ENCODE measurements at places on chromosomes 7 and 10.

DNA sequence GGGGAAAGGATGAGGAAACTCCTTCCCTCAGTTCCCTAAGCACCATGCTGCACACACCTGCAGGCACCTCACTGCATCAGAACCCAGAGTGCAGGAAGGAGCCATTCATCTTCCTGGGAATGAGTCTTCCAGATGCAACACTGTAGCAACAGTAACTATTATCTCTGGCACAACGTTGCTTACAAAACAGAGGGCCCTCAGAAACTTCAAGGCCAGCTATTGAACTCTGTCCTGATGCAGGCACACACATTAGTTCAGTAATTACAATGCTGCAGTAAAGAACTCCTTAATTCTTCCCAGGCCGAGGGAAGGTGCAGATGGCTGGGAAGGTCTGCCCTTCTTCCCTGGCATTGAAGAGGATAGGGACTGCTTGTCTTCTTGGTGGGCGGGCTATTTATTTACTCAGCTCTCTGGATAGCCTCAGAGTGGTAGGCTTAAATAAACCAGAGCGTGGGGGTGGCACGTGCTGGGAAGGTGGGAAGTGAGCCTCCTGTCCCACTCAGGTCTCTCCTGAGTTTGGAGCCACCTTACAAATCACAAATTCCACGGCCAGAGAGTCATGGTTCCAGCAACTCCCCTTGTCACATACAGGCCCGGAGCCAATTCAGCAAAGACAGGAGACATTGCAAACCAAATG is 125.1 kb upstream of the JCAD start:
- no peaks in the 10 kb centered on the region for H3K36me3 ChIP-seq
- no peak overlapping the region for H3K4me3 ChIP-seq
- H3K27ac ChIP-seq, result no peak overlapping the region
- no peaks in the 10 kb centered on the region for H3K27me3 ChIP-seq
- H3K4me1 ChIP-seq, result peaks cover 19% of the 10 kb centered on the region

DNA sequence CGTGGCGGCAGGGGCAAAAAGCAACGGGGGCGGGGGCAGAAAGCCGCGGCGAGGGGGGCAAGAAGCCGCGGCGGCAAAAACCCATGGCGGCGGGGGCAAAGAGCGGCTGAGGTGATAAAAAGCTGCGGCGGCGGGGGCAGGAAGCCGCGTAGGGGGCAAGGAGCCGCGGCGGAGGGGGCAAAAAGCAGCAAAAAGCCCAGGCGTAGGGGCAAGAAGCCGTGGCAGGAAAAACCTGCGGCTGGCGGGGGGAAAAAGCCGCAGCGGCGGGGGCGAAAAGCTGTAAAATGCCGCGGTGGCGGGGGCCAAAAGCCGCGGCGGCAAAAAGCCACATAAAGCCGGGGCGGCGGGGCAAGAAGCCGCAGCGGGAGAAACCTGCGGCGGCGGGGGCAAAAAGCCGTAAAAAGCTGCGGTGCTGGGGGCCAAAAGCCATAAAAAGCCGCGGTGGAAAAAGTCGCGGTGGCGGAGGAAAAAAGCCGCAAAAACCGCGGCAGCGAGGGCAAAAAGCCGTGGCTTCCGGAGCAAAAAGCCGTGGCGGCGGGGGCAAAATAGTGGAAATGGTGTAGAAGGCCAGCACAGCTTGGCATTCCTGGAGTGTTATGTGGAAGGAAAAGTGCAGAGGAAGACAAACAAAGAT is 487.8 kb downstream of the ZNF33B start:
- no peaks in the 10 kb centered on the region for H3K27me3 ChIP-seq
- no peak overlapping the region for H3K4me3 ChIP-seq
- DNase-seq, result no peak
- H3K27ac ChIP-seq, result no peak overlapping the region
- H3K36me3 ChIP-seq, result no peaks in the 10 kb centered on the region

DNA sequence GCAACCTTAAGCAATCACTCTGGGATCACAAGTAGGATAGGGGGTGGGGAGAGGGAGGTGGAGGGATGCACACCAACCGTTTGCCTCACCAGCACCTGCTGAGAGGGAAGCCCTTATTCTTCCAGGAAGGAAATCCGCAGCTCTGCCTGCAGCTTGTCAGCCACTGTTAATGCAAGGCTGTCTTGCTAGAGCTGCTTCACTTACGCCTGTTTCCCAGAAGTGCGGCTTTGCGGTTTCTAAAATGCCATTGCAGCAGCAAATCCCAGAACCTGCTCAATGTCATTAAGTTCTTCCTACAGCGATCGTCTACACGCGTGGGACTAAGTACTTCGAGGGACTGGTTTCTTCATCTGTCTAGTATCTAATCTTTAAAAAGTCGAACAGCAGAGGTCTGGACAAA is 191.1 kb downstream of the ZMYND11 start:
- H3K4me3 ChIP-seq, result no peak overlapping the region
- peaks cover 4% of the 10 kb centered on the region for H3K4me1 ChIP-seq
- H3K27me3 ChIP-seq, result no peaks in the 10 kb centered on the region
- H3K27ac ChIP-seq, result no peak overlapping the region
- DNase-seq, result no peak
- H3K36me3 ChIP-seq, result no peaks in the 10 kb centered on the region

- H3K4me3 ChIP-seq, result no peak overlapping the region
- no peaks in the 10 kb centered on the region for H3K27me3 ChIP-seq
- DNase-seq, result no peak
Measured at GRCh38 chr10:33349268-33349667, 14.8 kb upstream of the NRP1 start.

DNA sequence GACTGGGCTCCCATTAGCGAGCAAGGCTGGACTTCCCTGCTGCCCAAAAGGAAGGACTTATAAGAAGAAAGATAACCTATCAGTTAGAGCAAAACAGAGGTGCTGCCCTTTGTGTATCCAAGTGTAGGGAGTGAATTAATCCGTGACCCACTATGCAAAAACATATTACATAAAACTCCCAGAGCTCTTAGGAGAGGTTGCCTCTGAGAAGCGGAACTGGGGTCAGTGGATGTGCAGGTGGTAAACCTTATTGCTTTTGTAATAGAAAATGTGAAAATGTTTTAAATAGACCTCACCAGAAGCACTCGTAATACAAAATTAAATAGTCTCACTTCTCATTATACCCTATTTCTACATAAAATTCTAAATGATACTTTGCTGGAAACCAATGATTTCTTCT is 17.1 kb upstream of the IL6 start:
- H3K4me1 ChIP-seq, result no peaks in the 10 kb centered on the region
- no peak overlapping the region for H3K4me3 ChIP-seq
- no peaks in the 10 kb centered on the region for H3K36me3 ChIP-seq
- H3K27ac ChIP-seq, result no peak overlapping the region

DNA sequence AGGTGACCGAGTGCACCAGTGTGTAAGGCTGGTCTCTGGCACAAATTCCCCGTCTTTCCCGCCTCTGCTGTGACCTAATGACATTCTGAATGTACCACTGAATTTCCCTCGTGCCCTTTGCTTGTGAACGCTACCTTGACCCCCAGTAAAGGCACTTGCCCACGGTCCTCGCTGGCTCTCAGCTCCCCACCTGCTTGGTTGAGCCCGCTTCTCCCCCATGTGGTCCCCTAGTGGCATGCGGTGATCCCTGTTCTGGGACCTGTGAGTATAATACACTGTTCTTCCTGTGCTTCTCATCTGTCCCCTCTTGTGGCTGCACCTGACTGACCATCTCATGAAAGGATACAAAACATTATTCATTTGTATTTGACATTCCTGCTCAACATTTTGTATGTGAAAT is 495.7 kb downstream of the INHBA start:
- H3K4me1 ChIP-seq, result no peaks in the 10 kb centered on the region
- H3K4me3 ChIP-seq, result no peak overlapping the region
- H3K36me3 ChIP-seq, result no peaks in the 10 kb centered on the region
- H3K27ac ChIP-seq, result no peak overlapping the region

DNA sequence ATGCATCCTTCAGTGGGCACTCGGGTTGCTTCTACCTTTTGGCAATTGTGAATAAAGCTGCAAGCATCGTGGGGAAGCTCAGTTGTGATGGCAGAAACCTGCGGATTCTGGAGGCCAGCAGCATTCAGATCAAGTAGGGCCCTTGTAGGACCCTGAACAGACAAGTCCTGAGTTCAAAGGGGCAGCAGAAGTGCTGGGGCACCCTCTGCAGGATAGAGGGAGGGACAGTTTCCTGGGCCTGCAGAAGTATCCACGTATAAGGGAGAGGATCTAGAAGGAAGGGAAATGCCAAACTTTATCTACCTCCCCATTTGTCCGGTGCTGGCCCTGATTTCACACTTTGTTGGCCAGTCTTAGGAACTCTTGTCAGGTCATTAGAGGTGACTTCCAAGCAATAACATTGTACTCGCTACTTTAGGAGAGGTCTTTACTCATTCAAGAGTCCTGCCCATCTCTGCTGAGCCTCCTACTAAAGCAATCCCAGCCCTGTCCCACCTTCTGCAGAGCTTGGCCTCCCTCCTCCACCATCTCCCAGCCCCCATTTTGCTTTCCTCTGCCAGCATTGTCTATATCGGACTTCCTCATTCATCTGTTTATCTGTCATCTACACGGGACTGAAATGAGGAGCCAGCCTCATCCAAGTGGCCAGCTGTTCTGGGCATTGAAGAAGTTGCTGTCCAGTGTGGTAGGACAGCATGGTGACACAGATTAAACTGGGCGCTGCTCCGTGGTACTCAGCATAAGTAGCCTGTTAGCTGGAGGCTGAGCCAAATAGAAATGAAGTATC is 26.6 kb upstream of the R3HCC1L start:
- no peak overlapping the region for H3K4me3 ChIP-seq
- H3K36me3 ChIP-seq, result no peaks in the 10 kb centered on the region

- H3K27ac ChIP-seq, result no peak overlapping the region
- no peaks in the 10 kb centered on the region for H3K36me3 ChIP-seq
- no peaks in the 10 kb centered on the region for H3K27me3 ChIP-seq
- H3K4me1 ChIP-seq, result no peaks in the 10 kb centered on the region
- no peak overlapping the region for H3K4me3 ChIP-seq
Measured at GRCh38 chr7:33300131-33300530, 170.8 kb downstream of the BBS9 start.
